Caki2 (cell line): ENCODE measurements at places on chromosomes 2 and 18.

GRCh38 chr2:106841886-106842645 lies 43.9 kb downstream of the ST6GAL2 start:
- no peak for DNase-seq

GRCh38 chr2:212943351-212943750 lies 208.1 kb downstream of the IKZF2 start:
- DNase-seq: no peak

DNA sequence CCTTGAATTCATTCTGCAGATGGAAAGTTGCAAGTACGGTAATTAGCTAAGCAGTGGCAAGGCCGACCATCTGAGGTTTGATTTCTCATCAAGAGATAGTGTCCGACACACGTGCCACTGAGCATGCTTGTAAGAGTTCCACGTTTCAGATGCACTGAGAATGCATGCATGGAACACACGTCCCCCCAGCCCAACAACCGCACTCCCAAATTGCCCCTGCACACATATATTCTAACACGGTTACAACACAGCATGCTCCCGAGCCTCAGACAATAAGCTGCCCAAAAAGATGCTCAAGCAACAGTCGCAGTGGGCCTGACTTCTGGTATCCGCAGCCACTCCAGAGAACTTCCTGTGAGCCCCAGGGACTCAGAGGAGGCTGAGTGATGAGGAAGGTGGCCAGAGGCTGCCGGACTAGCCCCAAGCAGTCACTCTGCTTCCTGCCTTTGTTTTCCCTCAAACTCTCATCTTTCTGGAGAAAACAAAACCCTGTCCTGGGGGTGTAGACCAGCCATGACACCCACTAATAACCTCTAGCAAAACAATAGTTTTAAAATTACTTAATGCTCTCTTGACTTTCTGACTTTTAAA lies 204.0 kb downstream of the TGIF1 start:
- DNase-seq: no peak

GRCh38 chr2:228224410-228224809 lies 42.9 kb upstream of the SPHKAP start:
- no peak for DNase-seq
